ENCODE measurements at places on chromosomes 6 and 20. TPM values are rescaled to one million over a fixed set of nuclear protein-coding genes. Genes with fewer than 3 reads are reported as not detected.

- peak; percentile 84 for DNase-seq
Measured at GRCh38 chr6:41167173-41167963, 4.5 kb upstream of the TREM2 start.

DNA sequence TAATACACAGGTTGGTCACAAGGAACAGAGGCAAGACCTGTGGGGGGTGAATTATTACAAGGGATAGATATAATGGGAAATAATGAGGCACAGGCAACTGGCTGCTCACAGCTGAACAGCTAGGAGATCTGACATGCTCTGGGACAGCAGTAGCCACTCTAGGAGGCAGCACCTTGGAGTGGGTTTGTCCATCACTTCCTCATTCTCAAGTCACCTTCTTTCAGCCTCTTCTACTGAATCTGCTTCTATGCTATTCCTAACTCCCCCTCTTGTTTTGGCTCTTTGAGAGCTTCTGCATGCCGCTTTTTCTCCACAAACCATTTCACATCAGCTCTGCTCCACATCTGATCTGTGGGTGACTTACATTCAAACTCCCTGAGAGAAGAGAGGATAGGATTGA lies 345.5 kb upstream of the MAP3K7 start:
- DNase-seq, result no peak

Gene ENPP5
- total RNA-seq, result not detected

DNA sequence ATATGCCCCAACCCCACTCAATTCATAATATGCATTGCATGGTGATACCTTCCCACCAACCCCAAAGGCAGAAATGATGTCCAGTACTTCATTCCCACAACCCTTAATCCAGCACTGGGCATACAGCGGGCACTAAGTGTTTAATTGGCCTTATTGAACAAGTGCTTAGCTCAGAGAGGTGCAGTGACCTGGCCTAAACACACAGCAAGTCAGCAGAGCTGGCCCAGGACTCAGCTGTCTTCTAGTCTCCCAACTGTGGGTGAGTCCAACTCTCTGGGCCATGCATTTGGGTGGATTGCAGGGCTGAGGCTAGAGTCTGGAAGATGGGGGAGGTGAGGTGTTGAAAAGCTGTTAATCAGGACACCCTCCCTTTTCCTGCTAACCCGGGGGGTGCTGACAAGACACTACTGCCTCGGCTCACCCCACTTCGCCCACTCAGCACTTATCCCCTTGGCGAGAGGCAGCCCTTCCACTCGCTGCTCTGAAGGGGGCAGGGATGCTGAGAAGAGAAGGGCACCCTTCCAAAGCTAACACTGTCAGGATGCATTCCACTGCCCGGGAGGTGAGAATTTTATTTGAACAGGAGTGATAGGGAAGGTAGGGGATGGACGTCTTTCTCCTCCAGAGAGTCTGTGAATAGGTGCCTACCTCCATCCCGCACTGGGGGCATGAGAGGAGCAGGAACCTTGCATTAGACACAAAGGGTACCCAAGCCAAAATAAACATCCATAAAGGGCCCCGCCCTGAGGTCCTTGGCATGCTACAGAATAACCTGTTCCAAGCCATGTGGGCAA lies 14.2 kb downstream of the KCNK5 start:
- DNase-seq, result no peak

Gene TGM2
- 32.7 TPM for total RNA-seq

Gene DEF6
- 0.52 TPM for total RNA-seq

- DNase-seq, result no peak
Measured at GRCh38 chr6:79613912-79614311, 17.2 kb upstream of the SH3BGRL2 start.

Gene NOTCH4
- 0.83 TPM for total RNA-seq

- no peak for DNase-seq
Measured at GRCh38 chr6:118495485-118496280, 52.4 kb upstream of the PLN start.

DNA sequence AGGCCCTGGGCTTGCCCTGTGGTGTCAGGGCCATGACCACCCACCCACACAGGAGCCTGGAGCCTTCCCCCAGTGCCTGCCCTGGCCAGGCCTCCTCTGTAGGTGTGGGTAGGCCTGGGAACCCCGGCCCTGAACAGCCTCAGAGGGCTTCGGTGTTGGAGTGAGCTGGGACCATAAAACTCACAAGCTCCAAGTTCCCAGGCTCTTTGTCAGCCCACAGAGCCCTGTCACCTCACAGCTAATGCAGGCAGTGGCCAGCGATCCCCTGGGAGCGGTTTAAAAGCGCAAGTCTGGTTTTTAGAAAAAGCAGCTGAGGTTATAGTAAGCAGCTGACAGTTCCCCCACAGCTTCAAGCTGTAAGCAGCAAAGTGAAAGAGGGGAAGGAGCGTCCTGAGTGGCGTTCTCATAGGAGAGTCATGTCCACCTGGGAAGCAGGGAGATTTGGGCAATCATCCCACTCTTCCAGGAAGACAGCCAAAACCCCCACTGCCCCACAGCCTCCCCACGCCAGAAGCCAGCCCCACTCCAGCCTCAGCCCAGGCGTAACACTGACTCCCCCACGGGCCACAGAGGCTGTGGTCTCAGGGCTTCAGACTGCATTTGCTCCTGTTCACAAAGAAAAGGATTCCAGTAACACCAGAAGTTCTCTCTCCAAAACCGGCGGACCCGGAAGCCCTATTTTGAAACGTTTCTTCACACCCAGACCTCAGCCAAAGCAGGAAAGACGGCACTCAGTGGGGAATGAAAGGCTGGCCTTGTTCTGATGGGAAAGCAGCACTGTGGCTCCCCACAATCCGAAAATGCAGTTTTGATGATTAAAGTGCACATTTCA lies 34.3 kb upstream of the FOXC1 start:
- DNase-seq, result peak; percentile 76

GRCh38 chr6:129583866-129584265 lies 126.1 kb downstream of the ARHGAP18 start:
- DNase-seq, result no peak

- DNase-seq, result no peak
Measured at GRCh38 chr6:132257561-132257960, 143.7 kb downstream of the MOXD1 start.
